ENCODE measurements at places on chromosomes 12 and 14.

- DNase-seq: no peak
Observed at GRCh38 chr12:63163541-63163940, 12.5 kb upstream of the AVPR1A start.

DNA sequence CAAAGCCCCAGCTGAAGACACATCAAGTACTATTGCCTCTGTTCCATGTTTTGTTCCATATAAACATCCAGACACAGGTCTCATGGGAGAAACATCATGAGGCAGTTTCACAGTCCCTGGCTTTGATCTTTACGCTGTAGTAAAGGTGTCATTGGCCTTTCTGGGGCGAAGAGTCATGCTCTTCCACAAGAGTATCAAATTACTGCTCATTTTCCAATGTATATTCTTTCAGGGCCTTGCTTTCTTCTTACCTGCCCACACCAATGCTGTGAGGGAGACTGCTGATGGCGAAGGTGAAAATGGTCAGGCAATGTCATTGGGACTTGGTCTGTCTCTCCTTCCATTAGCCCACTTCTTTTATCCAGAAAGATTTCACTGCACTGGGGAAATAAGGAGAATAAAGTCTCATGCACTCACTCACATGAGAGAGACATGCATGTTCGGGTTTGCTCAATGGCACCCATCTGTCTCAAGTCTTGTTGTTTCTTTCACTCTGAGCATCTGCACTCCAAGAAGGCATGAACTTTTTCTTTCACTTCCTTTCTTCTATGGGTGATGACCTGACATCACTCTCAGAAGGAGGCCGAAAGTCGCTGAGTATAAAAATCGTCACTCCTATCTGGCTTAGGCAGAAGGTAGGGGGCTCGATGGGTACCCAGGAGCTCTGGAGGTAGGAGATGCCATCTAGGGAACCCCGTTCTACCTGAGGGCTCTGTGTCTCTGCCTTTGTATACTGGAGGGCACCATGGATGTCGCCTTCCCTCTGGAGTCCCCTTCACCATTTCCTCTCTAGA lies 1.3 kb upstream of the JDP2 start:
- DNase-seq: no peak

DNA sequence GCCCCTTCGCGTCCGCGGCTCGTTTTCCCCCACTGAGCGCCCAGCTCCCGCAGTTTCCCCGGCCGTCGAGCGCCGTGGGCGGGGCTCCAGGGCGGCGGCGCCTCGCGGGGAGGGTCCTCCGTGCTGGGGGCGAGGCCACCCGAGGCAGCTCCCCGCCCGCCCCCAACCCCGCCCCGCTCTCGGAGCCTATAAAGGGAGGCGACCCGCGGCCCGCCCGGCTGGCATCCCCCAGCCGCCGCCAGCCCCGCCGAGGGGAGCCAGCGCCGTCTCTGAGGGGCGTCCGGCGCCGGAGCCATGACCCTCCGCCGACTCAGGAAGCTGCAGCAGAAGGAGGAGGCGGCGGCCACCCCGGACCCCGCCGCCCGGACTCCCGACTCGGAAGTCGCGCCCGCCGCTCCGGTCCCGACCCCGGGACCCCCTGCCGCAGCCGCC lies at the start of gene TAMALIN:
TSS of gene TAMALIN (plus strand) at position 221 of the 432 bp plus-strand sequence. CDS start at position 295, 74 bp downstream.
- peak; percentile 71 for DNase-seq

DNA sequence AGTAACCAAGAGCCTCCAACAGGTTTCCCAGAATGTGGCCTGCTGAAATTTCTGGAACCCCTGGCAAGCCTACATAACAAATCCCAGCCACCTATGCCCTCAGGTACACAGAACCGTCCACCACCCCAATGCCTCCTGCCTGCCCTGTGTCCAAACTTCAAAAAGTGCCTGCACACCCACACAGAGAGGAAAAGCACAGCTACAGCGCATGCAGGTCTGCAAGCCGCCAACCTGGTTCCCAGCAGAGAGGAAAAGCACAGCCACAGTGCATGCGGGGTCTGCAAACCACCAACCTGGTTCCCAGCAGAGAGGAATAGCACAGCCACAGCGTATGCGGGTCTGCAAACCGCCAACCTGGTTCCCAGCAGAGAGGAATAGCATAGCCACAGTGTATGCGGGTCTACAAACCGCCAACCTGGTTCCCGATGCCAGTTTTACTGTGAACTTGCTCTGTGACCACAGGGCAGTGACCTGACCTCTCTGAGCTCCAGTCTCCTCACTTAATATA lies 113.5 kb downstream of the SCARB1 start:
- DNase-seq: no peak

DNA sequence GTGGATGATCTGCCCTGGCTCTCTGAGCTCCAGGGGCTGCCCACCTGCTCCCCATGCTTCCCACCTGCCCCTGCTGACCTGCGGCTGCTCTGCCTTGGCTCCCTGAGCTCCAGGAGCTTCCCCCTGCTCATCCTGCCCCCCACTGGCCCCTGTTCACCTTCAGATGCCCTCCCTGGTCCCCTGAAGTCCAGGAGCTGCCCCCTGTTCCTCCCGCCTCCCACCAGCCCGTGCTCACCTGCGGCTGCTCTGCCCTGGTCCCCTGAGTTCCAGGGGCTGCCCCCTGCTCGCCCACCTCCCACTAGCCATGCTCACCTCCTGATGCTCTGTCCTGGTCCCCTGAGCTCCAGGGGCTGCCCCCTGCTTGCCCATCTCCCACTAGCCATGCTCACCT lies 219.7 kb downstream of the TMEM121 start:
- DNase-seq: no peak
